ENCODE measurements at places on chromosomes 4 and X.

GRCh38 chrX:2901367-2902036, 27.6 kb downstream of the ARSD start:
- no peak for DNase-seq

DNA sequence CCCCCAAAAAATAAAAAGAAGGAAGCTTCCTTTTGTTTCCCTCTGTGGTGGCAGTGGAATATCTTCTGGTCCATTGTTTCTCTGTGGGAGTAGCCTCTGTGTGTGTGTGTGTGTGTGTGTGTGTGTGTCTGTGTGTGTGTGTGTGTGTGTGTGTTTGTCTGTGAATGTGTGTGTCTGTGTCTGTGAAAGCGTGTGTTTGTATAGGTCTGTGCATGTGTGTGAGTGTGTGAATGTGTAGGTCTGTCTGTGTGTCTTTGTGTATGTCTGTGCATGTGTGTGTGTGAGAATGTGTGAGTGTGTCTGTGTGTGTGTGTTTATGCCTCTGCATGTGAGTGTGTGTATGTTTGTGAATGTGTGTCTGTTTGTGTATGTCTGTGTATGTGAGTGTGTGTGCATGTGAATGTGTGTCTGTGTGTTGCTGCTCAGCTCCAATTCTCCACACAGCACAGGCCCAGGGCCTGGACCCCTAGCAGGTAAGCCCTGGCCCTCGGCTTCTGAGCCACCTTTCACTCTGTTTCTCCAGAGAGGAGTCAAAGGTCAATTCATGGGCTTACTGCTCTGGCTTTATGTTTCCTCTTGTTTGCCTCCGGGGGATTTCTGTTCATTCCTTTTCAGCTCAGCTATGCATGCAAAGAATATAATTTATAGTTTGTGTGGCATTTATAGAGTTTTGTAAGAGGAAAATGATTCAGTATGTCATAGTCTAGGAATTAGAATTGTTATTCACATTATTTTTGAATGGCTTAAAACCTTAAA, 89.8 kb downstream of the UCHL1 start:
- no peak for DNase-seq

DNA sequence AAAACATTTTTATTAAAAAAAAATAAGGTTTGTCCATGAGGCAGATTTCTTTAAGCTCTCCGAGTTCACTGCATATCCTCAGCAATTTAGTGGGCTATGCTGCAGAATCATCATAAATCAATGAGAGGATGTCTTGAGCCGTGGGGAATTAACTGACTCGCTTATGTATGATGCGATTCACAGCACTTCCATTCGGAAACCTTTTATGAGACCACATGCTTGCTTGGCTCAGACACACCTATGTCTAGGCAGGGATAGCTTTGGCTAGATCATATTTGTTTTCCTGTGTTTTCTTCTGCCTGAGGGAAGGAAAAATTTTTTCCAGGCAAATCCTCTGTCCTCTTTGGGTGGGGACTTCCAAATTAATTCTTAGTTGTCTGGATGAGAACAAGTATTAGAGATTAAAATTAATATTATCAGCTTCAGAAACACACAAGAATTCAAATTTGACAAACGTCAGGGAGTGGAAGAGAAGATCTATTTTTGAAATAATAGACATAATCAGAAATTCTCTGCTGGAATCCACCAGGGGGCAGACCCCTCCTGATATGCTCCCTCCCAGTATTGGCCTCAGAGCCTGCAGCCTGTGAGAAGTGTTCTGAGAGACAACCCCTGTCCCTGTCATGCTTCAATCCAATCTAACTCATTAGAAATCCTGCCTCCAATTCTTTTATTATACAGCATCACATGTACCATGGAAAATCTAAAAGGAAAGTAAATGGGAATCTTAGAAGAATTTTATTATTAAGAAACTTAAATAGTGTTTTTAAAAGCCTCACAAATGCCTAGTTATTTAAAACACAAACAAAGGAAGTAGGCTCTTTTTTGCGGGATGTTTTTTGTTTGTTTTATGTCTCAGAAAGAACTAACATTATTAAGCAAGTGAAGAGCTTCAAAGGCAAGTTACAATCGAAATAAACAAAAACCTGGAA, 345.1 kb upstream of the TACR3 start:
- no peak for DNase-seq

DNA sequence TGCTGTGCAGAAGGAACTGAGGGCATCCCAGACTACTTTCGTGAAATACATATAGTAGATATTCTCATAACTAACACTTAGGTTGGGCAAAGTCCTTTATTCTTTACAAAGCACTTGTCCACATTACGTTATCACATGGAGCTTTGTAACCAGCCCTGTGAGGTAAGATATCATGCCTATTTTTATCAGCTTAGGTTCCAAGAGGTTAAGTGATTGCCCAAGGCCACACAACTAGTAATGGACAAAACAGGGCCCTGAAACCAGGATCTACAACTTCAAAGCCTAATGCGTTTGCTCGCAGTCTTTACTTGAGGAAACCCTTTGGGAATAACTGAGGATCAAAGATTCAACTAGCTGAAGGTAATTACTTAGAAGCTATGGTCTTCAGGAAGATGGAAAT, 261.5 kb downstream of the GPC3 start:
- no peak for DNase-seq

- no peak for DNase-seq
Measured at GRCh38 chr4:8316911-8317351, 47.4 kb downstream of the HTRA3 start.

DNA sequence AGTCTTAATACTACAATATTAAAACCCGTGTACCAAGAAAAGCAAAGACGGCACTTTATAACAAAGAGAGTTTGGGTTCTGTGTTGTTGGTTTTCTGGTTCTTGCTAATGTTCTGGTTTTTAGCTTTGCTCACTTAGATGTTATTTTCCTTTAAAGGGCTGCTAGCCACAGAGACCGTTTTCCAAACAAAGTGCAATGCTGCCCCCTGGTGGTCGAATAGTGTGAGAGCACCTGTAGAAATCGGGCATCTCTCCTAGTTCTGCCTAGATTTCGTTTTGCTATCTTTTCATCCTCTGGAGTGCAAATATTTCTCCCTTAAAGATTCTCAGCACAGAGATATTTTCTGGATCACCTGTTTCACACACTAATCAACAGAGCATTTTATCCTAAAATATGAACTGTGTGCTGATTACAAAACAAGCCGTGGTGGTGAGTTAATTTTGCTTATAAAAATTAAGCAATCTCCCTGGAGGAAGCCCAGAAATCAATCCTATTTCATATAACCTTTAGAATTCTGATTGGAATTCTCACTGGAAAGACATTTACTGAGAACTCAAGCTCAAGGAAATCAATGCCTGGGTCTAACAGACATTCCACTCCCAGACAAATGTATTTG, 334.5 kb upstream of the NOCT start:
- peak; percentile 17 for DNase-seq

- no peak for DNase-seq
Measured at GRCh38 chr4:190019023-190019858, 7.8 kb downstream of the FRG2 start.

DNA sequence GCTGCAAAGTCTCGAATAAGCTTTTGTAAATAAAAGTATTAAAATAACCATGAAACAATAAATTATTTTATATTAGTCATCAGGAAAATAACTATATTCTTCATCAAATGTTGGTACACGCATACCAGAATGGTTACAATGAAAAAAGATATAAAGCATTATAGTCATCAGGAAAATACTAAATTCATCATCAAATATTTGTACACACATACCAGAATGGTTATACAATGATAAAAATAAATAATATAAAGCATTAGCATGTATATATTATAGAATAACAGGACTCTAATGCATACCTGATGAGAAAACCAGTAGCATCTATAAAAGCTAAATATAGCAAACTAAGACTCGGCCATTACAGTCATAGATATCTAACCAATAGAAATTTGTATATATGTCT, 202.9 kb downstream of the TRAM1L1 start:
- DNase-seq = no peak

Measured in T-helper 1 cell (primary cell).